ENCODE measurements at places on chromosomes 6 and 20.

- DNase-seq, result no peak
Observed at GRCh38 chr6:105331927-105332326, 71.0 kb downstream of the PREP start.

- no peak for DNase-seq
Observed at GRCh38 chr20:25685276-25686080, 11.2 kb downstream of the ZNF337 start.

DNA sequence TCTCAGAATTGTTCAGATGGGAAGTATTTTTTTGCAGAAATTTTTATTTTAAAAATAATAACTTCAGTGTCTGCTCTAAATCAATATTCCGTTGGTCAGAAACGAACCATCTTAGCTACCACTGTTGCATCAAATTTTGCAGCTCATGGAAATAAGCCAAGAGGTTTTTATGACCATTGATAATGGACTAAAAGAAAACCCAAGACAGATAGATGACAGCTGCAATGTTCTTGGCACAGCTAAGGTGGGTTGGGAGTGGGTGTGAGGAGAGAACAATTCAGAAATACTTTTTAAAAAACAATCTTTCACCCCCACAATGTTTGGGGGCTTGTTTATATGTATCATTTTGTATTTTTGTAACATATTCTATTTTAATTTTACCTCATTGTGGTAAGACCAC lies 121.1 kb downstream of the PDE7B start:
- no peak for DNase-seq

- DNase-seq, result no peak
Observed at GRCh38 chr6:116351101-116351500, 19.6 kb upstream of the DSE start.

GRCh38 chr20:13017883-13018535 lies 9.2 kb downstream of the SPTLC3 start:
- DNase-seq, result no peak

DNA sequence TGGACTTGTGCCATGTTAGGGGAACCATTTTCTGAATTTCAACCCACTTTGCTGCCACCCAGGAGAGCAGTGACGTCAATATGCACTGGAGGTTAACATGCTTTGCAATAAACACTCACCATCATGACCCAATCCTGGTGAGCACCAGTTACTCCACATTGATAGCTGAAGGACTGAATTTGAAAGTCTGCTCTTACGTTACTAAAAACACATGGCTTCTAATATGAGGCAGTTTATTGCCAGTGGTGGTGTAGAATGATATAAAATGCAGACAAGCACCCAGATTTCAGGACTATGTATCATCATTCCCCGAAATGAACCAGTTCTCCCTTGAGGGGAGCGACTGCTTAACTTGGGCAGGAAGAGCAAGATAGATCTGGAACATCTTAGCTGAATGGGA lies 23.8 kb downstream of the RFPL4B start:
- DNase-seq, result no peak

GRCh38 chr20:18066421-18067333 lies 9.0 kb upstream of the OVOL2 start:
- DNase-seq, result no peak

- DNase-seq, result no peak
Observed at GRCh38 chr20:52076164-52076563, 115.4 kb downstream of the ZFP64 start.

- no peak for DNase-seq
Observed at GRCh38 chr6:166370489-166370888, 12.3 kb downstream of the MPC1 start.

GRCh38 chr6:40912158-40912946 lies 126.7 kb downstream of the UNC5CL start:
- peak; percentile 43 for DNase-seq

GRCh38 chr6:3671382-3671781 lies 80.1 kb downstream of the PXDC1 start:
- no peak for DNase-seq

- no peak for DNase-seq
Observed at GRCh38 chr20:20697325-20697845, 15.1 kb downstream of the RALGAPA2 start.

- DNase-seq, result no peak
Observed at GRCh38 chr6:55666606-55667225, 87.7 kb upstream of the HMGCLL1 start.

DNA sequence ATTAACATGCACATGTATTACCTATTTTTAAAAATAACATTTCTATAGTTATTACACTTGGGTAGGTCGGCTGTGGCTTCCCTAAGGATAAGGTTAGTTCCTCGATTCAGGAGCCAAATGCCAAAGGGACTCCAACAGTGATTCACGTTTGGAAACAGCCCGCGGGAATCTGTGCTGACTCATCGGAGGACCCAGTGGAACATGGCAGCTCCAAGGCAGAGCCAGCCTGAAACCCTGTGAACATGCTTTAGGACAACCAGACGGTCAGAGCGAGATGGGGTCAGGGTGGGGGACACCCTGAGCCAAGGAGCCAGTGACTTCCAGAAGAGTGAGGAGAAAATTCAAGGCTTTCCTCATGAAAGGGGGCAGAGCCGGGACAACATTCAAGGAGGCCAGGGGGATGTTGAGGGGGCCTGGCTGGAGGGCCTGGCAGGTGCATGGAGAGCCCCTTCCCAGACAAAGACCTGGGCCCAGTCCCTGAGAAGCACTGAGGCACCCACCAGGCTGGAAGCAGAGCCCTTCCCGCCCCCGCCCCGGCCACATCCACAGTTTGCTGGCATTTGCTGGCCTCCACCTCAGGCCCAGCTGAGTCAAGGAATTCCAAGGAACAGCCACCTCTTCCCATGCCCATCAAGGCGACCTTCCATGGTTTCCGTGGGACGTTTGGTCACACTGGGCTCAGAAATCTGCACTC lies 133.2 kb downstream of the SNX5 start:
- DNase-seq, result no peak

GRCh38 chr6:110662490-110663211 lies 152.6 kb downstream of the CDK19 start:
- DNase-seq, result no peak

DNA sequence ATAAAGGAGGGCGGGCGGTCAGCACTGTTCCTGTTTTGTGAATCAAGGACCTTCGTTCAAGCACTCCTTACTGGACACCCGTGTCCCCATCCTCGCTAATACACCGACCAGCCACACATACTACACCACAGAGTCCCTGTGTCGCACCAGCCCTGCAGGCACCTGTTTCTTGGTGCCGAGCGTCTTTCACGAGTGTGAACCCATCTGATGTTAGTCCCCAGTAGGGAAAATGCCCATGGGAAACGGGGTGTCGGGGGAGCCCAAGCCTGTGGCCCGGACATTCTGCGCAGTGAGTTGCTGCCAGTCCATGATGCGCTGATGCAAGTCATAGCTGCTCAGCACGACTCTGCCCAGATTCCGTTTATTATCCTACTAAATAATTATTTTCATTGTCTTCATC lies 74.7 kb downstream of the TTLL2 start:
- DNase-seq, result no peak

- no peak for DNase-seq
Observed at GRCh38 chr6:40661726-40662125, 74.6 kb upstream of the LRFN2 start.

GRCh38 chr6:84583784-84584183 lies 180.6 kb downstream of the TBX18 start:
- no peak for DNase-seq

GRCh38 chr6:158816329-158816728 lies 2.8 kb downstream of the EZR start:
- DNase-seq, result no peak

DNA sequence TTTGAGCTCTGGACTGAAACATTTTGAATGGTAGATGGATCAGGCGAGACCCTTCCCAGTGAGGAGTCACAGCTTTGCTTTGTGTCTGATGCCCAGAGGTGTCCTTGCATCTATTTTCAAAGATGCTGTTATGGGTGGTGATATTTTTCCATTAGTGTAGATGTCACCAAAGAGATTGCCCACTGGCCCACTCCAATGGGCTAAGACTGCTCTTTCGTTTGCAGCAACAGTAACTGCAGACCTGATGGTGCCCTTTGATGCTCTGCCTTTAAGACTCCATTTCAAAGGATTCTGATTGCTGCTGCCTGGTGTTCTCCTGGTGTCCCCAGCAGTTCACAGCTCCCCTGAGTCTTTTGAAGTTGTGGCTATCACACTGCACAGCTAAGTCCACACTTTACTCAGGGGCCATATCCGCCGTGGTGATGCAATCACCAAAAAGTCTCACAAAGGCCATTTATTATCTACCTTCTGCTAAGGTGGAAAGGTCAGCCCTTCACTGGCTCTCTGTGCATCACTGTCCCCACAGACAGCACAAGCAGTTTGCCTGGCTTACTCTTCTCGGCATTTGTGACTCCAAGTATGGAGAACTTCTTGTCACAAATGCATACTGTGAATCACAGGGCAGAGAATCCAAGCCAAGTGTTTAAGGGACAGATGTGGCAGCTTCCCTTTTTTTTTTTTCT lies 56.4 kb downstream of the NOX3 start:
- DNase-seq, result no peak

DNA sequence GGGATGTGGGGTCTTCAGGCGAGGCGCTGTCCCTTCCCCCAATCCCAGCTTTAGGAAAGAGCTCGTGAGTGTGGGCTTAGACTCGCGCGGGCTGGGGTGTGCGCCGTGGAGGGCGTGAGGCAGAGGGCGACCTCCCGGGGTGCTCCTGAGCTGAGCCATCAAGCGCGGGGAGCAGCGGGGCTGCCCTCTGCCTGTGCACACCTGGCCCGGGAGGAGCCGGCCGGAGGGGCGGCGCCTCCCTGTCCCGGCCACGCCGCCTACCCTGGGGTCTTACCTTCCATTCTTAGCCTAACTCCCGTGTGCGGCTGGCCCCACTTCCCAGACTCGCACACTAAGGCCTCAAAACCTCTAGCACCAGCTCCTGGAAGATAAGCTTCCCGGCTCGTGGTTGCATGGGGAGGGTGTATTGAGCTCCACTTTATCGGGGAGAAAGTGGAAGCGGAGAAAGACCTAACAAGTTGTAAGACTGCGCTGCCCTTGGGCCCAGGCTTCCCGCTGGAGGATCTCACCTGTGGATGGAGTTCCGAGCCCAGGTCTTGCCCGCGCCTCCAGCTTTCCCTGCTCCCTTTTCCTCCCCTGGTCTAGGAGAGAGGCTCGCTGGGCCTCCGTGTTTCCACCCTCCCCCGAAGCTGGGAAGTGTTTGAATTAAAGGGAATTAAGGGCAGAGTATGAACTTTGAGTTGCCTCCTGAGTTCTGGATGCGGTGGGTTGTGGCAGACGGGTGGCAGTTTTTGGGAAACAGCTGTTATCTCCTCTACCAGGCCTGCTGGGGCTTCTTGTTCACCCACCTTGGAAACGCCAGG lies 1.2 kb downstream of the DNMT3B start:
- DNase-seq, result no peak

- DNase-seq, result no peak
Observed at GRCh38 chr6:85680388-85680787, 37.7 kb upstream of the SYNCRIP start.

DNA sequence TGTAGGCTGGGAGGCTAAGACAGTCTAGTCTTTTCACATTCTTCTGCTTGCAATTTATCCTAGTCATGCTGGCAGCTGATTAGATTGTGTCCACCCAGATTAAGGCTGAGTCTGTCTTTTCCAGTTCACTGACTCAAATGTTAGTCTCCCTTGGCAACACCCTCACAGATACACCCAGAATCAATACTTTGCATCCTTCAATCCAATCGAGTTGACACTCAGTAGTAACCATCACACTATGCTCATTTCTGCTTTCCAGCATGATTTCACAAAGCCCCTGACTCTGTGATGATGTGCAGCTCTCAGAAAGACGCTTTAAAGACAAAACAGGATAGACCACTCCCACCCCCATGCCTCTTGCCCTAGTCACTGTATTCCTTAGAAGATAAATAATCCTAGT lies 693.0 kb downstream of the HTR1B start:
- DNase-seq, result no peak

- no peak for DNase-seq
Observed at GRCh38 chr6:135852746-135853145, 1.2 kb downstream of the PDE7B start.

GRCh38 chr6:27556406-27556805 lies 83.5 kb upstream of the ZNF184 start:
- DNase-seq, result no peak

DNA sequence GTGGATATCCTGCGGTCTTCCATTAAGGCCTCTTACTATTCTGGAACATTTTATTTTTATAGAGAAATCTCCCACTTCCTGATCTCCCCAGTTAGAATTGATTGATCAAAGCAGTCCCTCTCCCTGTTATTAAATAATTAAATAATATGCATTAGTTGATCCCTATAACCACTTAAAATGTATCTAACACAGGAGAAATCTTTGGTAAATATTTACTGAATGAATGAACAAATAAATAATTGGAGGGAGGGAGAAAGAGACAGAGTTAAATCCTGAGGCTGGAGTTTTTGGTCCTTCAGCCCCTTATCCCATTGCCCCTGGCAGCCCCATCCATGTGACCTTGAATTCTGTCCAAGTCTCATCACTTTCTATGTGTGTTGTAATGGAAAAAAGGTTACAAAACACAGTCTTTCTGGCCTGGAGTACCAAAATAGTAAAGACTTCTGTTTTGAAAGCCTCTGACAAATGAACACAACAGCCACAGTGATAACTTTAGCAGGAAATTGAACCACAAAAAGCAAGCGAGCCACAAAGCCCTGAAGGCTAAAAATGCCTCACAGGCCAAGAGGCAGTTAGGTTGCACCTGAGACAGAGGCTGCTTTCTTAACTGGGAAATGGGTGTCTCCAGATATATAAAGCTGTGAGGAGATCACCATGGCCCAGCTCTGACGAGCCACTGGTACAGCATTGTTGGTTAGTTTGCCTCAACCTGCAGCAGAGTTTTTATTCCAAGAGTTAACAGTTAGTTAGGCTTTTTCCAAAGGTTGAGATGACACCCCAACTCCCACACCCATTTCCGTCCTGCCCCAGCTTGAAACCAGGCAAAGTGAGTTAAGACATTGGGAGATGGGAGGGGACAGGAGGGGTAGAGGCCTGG lies 11.3 kb downstream of the NT5E start:
- no peak for DNase-seq

GRCh38 chr20:6864740-6865139 lies 97.3 kb downstream of the BMP2 start:
- no peak for DNase-seq

GRCh38 chr20:12053353-12053752 lies 135.7 kb downstream of the BTBD3 start:
- no peak for DNase-seq

DNA sequence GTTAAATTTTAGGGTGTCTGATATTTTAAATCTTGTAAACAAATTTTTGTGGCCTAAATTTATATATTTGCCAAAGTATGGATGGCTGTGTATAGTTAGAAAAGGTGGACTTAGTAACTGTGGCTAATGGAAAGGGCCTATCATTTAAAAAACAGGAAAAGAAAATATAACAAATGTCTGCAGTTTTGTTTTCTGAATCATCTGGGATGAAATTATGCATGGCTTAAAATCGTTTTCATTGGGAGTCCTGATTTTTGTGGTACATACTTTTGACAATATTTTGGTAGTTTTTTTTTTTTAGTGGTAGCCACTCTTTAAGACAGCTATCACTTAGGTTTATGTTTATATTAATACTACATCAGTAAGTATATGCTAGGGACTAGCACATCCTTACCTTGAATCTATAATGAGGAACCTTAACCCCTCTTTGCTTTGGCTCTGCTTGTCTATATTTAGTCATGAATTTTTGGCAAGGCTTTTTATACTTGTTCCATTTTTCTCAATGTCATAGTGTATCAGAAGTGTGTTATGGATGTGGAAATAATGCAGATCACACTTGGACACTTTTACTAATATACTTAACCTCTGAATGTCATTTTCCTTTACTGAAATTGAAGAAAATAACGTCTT lies 5.6 kb downstream of the ARID1B start:
- DNase-seq, result no peak

Measured in CMK (cell line).